GM23338 (cell line): ENCODE measurements at places on chromosomes 5 and 9. TPM values are rescaled to one million over a fixed set of nuclear protein-coding genes. Genes with fewer than 3 reads are reported as not detected.

GRCh38 chr5:61202213-61202612 lies 39.9 kb upstream of the SMIM15 start:
- no peaks in the 10 kb centered on the region for H3K4me1 ChIP-seq
- no peaks in the 10 kb centered on the region for H3K27me3 ChIP-seq
- no peak overlapping the region for H3K4me3 ChIP-seq
- DNase-seq: no peak
- H3K36me3 ChIP-seq: no peaks in the 10 kb centered on the region

Gene PDZD2
- total RNA-seq: 16.9 and 19.8 TPM in 2 replicates

DNA sequence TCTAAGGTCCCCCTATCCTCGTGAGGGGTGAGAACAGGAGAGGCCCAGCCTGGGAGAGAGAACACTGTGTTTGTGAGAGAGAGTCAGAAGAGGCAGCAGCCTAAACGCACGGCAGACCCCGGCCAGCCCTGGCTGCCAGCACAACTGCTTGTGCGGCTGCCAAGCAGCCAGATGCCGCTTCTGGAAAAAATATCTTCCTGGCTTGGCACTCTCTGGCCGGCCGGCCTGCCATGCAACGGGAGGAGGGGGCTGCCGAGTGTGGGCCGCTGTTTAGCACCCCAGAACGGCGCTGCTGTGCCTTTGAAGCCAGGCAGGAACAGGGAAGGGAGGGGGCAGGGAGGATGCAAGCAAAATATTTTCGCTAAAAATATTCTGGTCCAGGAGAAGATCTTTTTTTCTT lies 105.0 kb downstream of the FGF18 start:
- no peak for DNase-seq
- H3K4me1 ChIP-seq: peaks cover 24% of the 10 kb centered on the region
- no peak overlapping the region for H3K4me3 ChIP-seq
- no peak overlapping the region for H3K27ac ChIP-seq

GRCh38 chr5:154494036-154494435 lies 16.0 kb upstream of the HAND1 start:
- no peak overlapping the region for H3K4me3 ChIP-seq
- H3K36me3 ChIP-seq: no peaks in the 10 kb centered on the region
- H3K27ac ChIP-seq: no peak overlapping the region
- peaks cover 33% of the 10 kb centered on the region for H3K27me3 ChIP-seq
- DNase-seq: no peak
- H3K4me1 ChIP-seq: no peaks in the 10 kb centered on the region
